Uterus (tissue), 4 donors: ENCODE measurements at places on chromosomes 3 and 15. TPM values are rescaled to one million over a fixed set of nuclear protein-coding genes. Genes with fewer than 3 reads are reported as not detected.

GRCh38 chr3:31349001-31349748 lies 183.6 kb upstream of the STT3B start:
- DNase-seq: no peak

KBTBD13 gene
- total RNA-seq: 0.21 TPM

DNA sequence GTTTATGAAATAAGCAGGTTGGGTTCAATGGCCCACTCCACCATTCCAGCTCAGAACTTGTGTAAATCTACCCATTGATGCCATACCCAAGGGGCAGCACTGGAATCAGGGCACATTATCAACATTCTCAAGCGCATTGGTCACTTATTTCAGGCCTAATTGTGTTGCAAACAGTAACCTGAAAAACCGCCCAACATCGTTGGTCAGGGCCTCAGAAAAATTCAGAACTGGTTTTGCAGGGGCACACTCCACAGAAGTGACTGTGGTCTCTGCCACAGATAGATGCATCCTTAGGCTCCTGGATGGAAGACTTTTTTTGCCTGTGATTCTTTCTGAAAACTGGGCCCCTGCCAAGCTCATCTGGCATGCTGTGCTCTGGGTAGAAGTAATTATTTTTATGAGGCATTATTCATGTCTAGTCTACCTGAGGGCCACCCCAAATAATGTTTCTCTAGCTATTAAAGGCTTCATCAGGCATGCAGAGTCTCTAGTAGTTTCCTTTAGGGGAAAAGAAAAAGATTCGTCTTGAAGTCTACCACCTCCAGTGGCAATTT lies 21.7 kb upstream of the LRTM1 start:
- no peak for DNase-seq

- DNase-seq: no peak
Measured at GRCh38 chr3:42562047-42562907, 19.5 kb downstream of the SEC22C start.

DNA sequence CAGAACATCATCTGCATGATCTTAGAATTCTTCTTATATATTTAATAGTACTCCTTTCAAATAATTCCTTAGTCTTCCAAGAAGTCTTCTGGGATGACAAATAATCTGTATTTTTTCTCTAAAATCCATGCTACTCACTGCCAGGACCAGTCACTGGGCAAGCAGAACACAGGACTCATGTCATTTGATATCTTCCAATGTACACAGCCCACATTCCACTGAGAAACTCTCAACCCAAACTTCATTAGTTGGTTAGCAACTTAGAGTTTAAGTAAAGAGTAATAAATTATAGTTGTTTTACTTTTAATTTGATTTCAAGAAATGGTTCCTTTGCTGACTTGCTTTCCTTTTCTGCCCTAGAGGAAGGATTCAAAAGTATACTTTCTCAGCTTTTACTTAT lies 317.0 kb downstream of the VGLL3 start:
- no peak for DNase-seq
